ENCODE measurements at places on chromosomes 1 and 21.
A peak's percentile ranks its signal among the peaks of the same experiment; 100 is the strongest.

- no peak for DNase-seq
Measured at GRCh38 chr1:41609166-41609883, 124.8 kb upstream of the EDN2 start.

- no peak for DNase-seq
Measured at GRCh38 chr1:156559086-156559796, 13.1 kb downstream of the IQGAP3 start.

DNA sequence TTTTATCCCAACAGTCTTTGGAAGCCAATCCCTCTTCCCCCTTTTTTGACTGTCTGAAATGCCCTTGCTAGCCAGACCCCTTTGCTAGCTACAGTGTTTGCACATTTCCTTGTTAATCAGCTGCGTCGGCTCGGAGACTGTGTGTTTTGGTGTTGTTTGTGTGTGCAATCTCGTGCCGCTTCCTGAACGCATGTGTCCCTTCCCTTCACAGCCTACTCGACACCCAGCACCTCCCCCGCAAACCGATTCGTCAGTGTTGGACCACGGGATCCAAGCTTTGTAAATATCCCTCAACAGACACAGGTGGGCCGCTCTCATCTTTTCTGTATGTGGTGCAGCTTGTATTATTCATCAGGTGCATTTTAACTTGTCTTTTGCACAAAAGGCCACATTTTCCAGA lies 298.7 kb downstream of the TM2D1 start:
- no peak for DNase-seq

- no peak for DNase-seq
Measured at GRCh38 chr1:63618011-63618410, 24.8 kb downstream of the PGM1 start.

GRCh38 chr21:45528981-45529784 lies 13.1 kb downstream of the SLC19A1 start:
- DNase-seq = no peak

DNA sequence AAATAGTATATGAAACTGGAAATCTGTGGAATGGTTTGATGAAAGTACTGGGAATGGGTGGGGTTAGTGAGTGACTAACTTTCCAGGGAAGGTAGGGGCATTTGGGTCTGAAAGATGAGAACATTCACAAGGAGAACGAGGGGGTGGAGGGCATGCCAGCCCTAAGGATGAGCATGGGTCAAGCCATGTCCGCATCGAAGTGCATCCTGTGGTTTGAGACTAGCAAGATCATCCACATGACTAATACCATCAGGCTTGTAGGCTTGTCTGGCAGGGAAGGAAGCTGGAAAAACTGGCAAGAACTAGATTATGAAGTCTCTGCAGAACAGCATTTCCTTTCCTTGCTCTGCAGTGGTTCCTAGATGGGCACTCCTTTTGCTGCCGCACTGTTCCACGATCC lies 70.4 kb upstream of the UBE2U start:
- DNase-seq = peak; percentile 92

GRCh38 chr1:153543736-153544135 lies 1.9 kb downstream of the S100A4 start:
- no peak for DNase-seq

DNA sequence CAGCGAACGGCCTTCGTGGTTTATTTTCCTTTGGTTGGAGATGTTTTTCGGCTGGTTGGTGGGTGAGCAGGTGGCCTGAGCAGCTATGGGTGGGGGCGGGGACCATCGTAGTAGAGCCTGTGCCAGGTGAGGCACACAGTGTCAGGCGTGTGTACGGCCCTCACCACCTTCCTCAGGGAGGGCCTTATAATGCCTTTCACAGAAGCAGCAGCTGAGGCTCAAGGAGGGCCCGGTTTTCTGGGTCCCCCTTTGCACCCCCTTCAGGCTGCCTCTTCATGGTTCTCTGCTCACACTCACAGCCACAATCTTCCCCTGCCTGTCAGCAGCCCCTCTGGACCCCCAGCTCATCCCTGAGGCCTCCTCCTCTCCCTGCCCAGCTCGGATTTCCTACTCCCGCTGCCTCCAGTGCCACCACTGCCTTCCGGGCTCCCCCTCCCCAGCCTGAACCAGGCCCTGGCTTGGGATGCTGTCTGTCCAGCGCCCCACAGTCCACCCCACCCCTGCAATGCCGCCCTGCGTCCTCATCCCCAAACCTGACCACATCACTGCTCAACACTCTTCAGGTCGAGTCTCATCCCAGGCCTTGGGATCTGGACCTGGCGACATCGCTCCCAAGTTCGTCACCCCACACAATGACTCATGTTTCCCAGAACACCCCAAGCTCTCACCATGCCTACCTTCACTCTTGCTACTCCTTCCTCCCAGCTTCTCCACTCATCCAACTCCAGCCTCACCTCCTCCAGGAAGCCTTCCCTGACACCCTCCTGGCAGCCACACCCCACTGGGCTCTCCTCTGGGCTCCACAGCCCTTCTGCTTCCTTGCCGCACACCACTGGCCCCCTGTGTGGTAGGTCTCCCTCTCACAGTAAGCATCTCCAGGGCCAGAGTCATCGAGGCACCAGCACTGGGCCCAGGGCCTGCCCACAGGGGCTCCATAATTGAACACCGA lies 53.9 kb downstream of the DMRTB1 start:
- no peak for DNase-seq

- DNase-seq = no peak
Measured at GRCh38 chr21:37210130-37210529, 57.0 kb downstream of the VPS26C start.

DNA sequence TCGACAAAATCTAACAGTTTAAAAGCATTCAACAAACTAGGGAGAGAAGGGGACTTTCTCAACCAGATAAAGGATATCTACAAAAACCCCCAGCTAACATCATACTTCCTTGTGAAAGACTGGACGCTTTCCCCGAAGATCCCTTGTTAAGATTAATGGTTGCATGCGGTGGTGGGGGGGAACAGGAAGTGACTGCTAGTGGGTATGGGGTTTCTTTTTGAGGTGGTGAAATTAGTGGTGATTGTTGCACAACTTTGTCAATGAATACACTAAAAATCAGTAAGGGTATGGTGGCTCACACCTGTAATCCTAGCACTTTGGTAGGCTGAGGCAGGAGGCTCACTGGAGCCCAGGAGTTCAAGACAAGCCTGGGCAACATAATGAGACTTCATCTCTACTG lies 26.9 kb upstream of the EYA3 start:
- no peak for DNase-seq

DNA sequence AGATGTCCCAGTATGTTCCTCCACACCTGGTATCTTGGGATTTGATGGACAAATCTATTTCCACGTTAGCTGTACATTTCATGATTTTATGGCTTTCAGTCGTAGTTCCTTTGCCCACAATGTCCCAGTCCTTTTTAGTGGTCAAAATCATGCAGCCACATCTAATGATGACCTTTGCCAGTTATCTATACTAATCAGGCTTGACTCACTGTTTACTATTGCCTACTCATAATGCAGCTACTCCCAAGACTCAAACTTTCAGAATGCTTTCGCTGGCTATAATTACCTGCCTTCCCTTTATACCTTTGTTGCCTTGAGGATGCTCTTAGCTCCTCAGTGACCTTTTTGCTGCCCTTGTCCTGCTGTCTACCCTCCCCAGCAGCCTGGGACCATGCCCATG lies 6.4 kb downstream of the NOS1AP start:
- no peak for DNase-seq

GRCh38 chr1:185972096-185972850 lies 238.1 kb downstream of the HMCN1 start:
- DNase-seq = no peak

DNA sequence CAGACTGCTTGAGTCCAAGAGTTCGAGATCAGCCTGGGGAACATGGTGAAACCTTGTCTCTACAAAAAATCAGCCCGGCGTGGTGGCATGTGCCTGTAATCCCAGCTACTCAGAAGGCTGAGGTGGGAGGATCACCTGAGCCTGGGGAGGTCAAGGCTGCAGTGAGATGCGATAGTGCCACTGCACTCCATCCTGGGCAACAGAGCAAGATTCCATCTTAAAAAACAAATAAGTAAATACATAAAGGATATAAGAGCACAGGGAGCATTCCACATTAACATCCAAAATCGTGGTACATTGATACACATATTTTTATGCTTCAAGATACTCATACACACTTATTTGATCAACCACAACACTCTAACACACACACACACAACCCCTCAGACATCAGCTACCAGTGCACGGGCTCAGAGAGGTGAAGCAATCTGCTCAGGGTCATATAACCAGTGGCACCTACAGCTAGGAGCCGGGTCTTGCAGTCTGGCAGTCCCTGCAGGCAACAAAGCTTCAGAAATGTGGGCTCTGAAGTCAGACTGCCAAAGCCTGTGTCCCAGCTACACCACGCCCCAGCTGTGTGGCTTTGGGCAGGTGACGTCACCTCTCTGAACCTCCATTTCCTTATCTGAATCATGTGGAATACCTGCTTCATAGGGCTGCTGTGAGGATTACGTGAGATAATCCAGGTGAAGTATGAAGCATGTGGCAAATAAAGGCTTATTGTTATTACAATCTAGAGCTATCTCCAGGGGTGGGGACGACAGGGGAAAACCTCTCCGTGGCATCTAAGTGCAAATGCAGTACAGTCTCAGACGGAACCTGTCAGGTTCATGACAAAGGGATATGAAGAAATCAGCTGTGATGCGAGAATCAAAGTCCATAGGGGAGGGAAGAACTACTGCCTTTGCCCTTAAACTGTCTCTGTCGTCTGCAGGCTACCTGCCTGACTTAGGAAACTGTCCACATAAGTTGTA lies 4.8 kb upstream of the CRYBG2 start:
- no peak for DNase-seq

- DNase-seq = no peak
Measured at GRCh38 chr1:66167267-66167666, 366.7 kb upstream of the SGIP1 start.

GRCh38 chr1:211833174-211833820 lies 2.7 kb upstream of the LPGAT1 start:
- DNase-seq = no peak

DNA sequence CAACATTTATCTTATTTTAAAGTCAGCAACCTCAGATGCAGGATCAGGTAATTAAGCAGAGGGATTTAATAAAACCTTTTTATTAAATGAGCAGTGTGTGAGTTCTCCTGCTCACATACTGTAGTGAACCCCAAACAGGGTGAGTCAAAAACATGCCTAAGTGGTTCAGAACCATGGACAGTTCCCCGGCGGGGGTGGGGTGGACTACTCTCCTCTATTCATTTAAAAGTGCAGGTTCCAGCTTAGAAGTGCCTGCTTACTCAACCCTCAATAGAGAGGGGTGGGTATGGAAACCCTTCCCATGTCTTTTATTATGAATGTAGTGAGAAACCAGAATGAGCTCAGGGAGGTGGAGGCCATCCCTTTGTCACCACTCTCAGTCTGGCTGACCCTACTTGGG lies 397.9 kb downstream of the HHAT start:
- peak; percentile 40 for DNase-seq

DNA sequence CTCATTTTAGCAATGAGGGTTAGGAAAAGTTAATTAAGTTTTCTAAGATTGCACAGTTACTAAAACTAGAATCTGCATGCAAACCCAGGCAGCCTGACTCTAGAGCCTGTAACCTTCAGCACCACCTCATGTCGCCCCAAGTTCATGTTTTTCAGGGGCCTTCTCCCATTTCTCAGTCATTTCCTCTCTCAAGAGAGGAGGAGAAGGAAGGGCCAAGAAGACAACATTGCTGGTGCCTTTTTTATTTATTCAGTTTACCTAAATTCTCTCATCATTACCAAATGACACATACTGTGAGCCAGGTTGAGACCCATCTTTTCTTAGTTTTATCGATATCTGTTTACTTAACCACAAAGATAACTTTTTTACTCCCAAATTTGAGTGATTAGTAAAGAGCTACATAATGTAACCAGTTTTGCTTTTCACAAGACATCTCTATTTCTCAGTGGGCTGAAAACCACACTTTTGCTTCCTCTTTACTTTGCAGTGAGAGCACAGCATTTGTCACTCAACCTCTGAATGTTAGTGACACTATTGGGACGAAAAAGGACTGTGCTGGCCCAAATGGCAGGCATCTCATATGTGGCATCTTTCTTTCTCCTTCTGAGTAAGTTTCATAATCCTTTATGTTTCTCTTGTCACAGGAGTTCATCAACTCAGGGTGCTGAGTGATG lies at the start of gene CD101:
CD101 (plus strand) TSS at position 507 of the 674 bp plus-strand sequence; CDS start at position 565, 58 bp downstream.
- DNase-seq = no peak

GRCh38 chr1:57485643-57486042 lies 61.8 kb upstream of the DAB1 start:
- DNase-seq = peak; percentile 27

DNA sequence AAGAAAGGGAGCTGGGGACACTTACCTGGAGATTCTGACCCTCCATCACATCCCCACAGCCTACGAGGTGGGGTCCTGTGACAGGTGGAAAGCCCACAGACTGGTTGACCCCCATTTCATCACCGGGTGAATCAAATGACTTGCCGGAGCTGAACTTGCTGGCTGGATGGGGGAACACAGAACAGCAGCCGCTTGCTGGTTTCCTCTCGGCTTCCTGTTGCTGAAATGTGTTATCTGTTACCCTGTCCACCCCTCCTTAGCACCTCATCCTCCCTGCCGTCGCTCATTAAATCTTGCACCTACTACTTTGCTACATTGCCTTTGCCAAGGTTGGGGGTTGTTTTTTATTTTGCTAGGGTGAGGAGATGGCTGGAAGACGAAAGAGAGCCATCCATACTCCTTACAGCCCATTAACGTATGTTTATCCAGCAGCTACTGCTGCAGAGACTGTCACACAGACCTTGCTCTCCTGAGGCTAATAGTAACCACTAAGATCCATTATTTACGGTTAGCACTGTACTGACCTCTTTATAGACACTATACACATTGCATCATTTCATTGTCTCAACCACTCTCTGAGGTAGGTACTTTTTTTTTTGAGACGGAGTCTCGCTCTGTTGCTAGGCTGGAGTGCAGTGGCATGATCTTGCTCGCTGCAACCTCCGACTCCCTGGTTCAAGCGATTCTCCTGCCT lies 7.0 kb downstream of the PAFAH2 start:
- DNase-seq = no peak

GRCh38 chr1:154835531-154836324 lies 34.4 kb downstream of the KCNN3 start:
- DNase-seq = no peak

DNA sequence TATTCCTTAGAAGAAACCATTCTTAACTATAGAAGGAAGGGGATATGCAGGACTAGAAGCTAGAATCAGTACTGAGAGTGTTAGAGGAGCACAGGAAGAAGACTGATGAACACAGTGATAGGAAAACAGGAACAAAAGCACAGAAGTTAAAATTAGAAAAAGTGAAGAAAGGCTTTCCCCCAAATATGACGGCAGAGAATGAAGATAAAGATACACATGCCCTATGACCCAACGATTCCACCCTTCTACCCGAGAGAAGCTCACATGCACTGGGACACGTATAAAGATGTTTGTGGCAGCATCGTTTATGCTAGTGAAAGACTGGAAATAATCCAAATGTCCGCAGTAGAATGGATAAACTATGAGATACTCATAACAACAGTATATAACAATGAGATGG lies 74.2 kb downstream of the DTL start:
- DNase-seq = no peak

Measured in AG20443 (cell line).